ENCODE measurements at places on chromosomes 1 and 21.
A peak's percentile ranks its signal among the peaks of the same experiment; 100 is the strongest.

GRCh38 chr1:51728611-51729155 is 111.8 kb downstream of the OSBPL9 start:
- no peak for DNase-seq
- no peaks in the 10 kb centered on the region for H3K36me3 ChIP-seq
- no peaks in the 10 kb centered on the region for H3K27me3 ChIP-seq
- H3K4me1 ChIP-seq: no peaks in the 10 kb centered on the region
- H3K4me3 ChIP-seq: peak overlapping the region; percentile 82
- no peak overlapping the region for H3K27ac ChIP-seq

DNA sequence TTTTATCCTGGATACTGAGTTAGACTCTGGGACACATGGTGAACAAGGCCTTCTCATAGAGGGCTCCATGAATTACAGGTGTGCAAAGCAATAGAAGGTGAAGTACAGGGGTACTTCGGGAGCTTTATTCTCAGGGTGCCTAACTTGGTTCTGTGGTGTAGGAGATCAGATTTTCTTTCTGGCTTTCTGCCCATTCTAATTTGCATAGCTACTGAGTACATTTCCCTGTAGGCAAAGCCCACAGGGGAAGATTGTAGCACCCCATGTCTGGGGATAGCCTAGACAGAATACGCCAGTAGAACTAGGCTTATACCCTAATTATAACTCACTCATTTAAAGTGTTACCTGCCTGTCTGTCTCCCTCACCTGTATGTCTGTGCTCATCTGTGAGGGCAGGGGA is 49.7 kb downstream of the PGM1 start:
- H3K36me3 ChIP-seq: peaks cover 31% of the 10 kb centered on the region
- H3K27ac ChIP-seq: no peak overlapping the region
- H3K4me1 ChIP-seq: no peaks in the 10 kb centered on the region
- H3K27me3 ChIP-seq: no peaks in the 10 kb centered on the region

GRCh38 chr1:29284961-29285560 is 48.7 kb downstream of the PTPRU start:
- H3K27ac ChIP-seq: no peak overlapping the region
- no peak for DNase-seq
- peaks cover 10% of the 10 kb centered on the region for H3K4me1 ChIP-seq
- H3K27me3 ChIP-seq: no peaks in the 10 kb centered on the region

DNA sequence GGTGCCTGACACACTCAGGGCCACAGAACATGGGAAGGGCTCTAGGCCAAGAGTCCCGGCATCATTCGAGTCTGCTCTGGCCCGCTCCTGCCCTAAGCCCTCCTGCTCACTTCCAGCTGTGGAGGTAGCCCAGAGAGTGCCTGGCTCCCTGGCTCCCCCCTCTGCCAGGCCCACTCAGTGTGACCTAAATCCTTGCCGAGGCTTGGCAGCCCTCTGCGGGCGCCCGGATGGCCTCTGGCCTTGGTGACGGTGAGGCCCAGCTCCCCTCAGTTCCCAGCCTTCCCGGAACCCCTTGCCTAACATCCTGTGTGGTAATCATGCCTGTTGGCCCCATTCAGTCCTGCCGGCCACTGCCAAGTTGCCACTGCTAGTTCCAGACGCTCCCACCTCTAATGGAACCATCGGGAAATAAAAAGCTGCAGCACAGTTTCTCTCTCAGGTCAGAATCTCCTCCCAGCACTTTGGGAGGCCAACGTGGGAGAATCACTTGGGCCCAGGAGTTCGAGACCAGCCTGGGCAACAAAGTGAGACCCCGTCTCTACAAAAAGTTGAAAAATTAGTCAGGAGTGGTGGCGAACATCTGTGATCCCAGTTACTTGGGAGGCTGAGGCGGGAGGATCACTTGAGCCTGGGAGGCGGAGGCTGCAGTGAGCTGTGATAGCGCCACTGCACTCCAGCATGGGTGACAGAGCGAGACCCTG is 1.2 kb upstream of the H6PD start:
- H3K27ac ChIP-seq: peak overlapping the region; percentile 87
- no peaks in the 10 kb centered on the region for H3K36me3 ChIP-seq
- H3K27me3 ChIP-seq: no peaks in the 10 kb centered on the region
- peak; percentile 92 for DNase-seq
- H3K4me1 ChIP-seq: peaks cover 26% of the 10 kb centered on the region
- no peak overlapping the region for H3K4me3 ChIP-seq

DNA sequence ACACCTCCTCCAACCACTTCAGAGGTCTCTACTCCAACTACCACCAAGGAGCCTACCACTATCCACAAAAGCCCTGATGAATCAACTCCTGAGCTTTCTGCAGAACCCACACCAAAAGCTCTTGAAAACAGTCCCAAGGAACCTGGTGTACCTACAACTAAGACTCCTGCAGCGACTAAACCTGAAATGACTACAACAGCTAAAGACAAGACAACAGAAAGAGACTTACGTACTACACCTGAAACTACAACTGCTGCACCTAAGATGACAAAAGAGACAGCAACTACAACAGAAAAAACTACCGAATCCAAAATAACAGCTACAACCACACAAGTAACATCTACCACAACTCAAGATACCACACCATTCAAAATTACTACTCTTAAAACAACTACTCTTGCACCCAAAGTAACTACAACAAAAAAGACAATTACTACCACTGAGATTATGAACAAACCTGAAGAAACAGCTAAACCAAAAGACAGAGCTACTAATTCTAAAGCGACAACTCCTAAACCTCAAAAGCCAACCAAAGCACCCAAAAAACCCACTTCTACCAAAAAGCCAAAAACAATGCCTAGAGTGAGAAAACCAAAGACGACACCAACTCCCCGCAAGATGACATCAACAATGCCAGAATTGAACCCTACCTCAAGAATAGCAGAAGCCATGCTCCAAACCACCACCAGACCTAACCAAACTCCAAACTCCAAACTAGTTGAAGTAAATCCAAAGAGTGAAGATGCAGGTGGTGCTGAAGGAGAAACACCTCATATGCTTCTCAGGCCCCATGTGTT is 66.6 kb downstream of the TPR start:
- no peaks in the 10 kb centered on the region for H3K27me3 ChIP-seq
- H3K4me1 ChIP-seq: no peaks in the 10 kb centered on the region
- H3K4me3 ChIP-seq: no peak overlapping the region
- DNase-seq: no peak
- peaks cover 22% of the 10 kb centered on the region for H3K36me3 ChIP-seq

DNA sequence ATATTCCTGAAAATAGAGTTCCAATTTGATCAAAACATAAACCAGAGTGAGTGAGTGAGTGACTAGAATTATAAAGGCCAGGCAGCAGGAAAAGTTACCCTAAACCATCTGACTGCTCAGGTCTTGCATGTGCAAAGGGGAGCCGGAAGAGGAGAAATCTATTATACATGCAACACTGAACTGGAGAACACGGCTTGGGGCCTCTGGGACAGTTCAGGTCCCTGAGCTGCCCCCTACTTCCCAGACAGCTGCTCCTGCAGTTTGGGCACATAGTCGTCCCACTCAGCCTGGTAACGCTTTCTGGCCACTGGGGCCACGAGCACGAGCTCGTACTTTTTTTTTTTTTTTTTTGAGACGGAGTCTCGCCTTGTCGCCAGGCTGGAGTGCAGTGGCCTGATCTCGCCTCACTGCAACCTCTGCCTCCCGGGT is 40.1 kb downstream of the PTPRC start:
- peaks cover 55% of the 10 kb centered on the region for H3K4me1 ChIP-seq
- no peak overlapping the region for H3K4me3 ChIP-seq
- no peaks in the 10 kb centered on the region for H3K27me3 ChIP-seq

DNA sequence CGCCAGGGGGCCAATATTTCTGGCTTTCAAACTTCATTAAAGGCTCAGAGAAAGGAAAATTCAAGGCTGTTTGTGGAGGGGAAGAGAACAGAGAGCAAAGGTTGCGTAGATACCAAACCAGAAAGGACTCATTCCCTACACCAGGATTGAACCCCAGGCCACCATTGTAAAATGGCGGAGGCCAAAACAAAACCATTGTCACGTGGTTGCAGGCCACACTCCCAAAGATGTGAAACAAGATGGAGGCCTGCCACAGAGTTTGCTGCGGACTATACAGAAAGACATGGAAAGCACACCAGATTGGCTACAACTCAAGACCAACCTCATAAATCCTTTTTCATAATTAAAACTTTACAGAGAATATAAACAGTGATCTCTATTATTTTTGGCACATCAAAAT is 116.5 kb downstream of the KCNK1 start:
- DNase-seq: no peak
- no peaks in the 10 kb centered on the region for H3K27me3 ChIP-seq
- no peaks in the 10 kb centered on the region for H3K36me3 ChIP-seq
- H3K4me3 ChIP-seq: no peak overlapping the region
- no peak overlapping the region for H3K27ac ChIP-seq

DNA sequence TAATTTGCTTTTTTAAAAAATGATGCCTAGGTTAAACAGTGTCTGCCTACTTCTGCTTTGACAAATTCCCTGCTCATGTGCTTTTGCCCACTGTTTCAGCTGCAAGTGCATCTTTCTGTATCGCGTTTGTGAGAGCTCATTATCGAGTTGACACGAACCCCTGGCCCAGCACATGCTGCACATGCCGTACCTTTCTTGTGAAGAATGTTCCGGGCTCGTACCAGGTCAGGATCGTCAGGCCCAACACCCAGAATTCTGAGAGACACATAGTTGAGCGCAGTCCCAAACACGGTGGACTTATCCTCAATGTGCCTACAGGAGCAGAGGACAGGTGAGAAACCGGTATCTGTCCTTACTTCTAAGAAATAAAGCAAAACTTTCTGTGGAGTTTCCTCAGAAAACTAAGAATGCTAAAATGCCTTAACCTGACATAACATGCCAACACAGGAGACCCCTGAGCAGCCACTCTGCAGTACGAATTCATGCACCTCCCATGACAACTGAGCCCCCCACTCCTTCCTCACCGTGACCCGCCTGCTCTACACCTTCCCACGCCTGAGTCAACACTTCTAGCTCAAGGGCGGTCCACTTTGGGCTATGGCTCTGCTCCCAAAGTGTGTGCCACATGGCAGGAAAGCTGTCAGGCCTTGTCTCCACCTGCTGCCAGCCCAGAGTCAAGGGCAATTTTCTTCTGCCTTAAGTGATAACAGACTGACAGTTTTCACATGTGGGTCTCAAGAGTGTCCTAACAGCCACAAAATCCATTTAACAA is 6.7 kb downstream of the LSS start:
- DNase-seq: no peak
- peaks cover 6% of the 10 kb centered on the region for H3K4me1 ChIP-seq

GRCh38 chr1:212762234-212762633 is 29.3 kb downstream of the NSL1 start:
- no peak for DNase-seq
- H3K4me3 ChIP-seq: no peak overlapping the region
- H3K4me1 ChIP-seq: no peaks in the 10 kb centered on the region

DNA sequence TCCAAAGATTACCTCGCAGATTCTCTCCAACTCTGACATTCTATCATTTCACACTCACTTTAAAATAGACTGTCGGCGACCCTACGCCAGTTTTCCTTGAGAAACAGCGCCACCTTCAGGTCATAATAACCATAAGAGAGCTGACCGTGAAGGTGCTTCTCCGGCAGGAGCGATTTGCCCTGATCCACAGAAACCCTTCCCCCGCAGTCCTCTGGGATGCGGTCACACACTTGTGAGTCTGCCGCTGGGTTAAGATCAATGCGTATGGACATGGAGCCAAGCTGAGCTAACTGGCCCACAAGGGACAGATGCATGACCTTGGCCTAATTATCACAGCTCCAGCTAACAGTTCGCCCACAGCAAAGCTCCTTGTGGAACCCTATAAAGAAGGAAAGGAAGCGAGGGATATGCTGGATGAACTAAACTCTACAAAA is 32.8 kb upstream of the IFNAR2 start:
- no peak overlapping the region for H3K27ac ChIP-seq
- H3K36me3 ChIP-seq: no peaks in the 10 kb centered on the region
- no peaks in the 10 kb centered on the region for H3K4me1 ChIP-seq
- H3K27me3 ChIP-seq: no peaks in the 10 kb centered on the region
- H3K4me3 ChIP-seq: no peak overlapping the region

DNA sequence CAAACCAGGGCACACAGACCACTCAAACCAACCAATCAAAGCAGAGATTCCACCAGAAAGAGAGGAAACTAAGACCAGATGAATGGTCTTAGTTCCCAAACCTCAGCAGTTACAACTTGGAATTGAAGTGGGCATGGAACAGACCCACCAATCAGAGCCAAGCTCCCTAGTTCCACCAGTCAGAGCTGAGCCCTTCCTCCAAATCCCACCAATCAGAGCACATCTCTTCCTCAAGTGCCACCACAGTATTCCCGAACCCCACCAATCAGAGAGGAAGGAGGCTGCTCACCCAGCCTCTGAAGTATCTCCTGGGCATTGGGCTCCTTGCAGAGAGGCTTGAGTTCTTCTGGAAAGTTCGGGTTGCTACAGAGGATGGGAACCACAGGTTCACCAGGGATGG is 1.4 kb downstream of the GUCA2A start:
- no peak for DNase-seq
- H3K27ac ChIP-seq: no peak overlapping the region
- no peaks in the 10 kb centered on the region for H3K36me3 ChIP-seq
- H3K27me3 ChIP-seq: peaks cover 3% of the 10 kb centered on the region
- H3K4me3 ChIP-seq: no peak overlapping the region

DNA sequence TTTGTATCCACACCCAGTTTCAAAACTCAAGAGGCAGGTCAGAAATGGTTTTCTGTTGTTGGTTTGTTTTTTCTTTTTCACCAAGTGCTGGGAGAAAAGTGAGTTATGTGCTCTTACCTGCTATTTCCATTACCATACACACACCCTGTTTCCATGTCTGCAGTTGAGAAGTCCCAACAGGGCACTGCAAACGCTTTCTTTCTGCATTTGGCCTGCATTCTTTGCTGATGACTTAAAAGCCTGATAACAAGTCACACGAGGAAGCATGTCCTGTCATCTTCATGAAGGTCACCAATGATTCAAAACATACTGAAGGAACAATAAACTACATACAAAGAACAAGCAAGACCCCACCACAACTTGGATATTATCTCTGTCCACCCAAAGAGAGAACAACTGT is 24.8 kb upstream of the KCNE1 start:
- H3K4me3 ChIP-seq: no peak overlapping the region
- DNase-seq: peak; percentile 45
- H3K4me1 ChIP-seq: peaks cover 33% of the 10 kb centered on the region
- H3K36me3 ChIP-seq: no peaks in the 10 kb centered on the region

DNA sequence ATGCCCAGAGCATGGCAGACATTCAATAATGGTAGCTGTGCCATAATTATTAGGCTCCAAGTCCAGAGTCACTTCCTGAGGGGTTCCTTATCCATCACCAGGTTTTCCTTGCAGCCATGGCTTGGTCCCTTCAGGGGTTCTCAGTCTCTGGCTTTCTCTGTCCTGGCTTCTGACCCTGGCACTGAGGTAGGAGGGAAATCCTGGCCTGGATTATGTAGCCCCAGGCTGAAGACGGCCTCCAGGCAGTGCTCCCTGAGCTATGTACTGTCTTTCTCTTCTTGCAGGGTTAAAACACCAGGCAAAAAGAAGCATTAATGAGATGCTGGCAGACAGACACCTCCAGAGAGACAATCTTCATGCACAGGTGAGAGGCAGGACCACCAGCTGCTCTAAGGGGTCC is 9.5 kb upstream of the PADI3 start:
- DNase-seq: peak; percentile 83
- no peaks in the 10 kb centered on the region for H3K36me3 ChIP-seq
- no peak overlapping the region for H3K4me3 ChIP-seq
- no peak overlapping the region for H3K27ac ChIP-seq
- peaks cover 3% of the 10 kb centered on the region for H3K4me1 ChIP-seq

Measured in GM23248 (cell line).